ENCODE measurements at places on chromosomes 16 and 17.
A peak's percentile ranks its signal among the peaks of the same experiment; 100 is the strongest.

GRCh38 chr17:6456914-6457687 lies 12.8 kb downstream of the PIMREG start:
- DNase-seq, result peak; percentile 51

DNA sequence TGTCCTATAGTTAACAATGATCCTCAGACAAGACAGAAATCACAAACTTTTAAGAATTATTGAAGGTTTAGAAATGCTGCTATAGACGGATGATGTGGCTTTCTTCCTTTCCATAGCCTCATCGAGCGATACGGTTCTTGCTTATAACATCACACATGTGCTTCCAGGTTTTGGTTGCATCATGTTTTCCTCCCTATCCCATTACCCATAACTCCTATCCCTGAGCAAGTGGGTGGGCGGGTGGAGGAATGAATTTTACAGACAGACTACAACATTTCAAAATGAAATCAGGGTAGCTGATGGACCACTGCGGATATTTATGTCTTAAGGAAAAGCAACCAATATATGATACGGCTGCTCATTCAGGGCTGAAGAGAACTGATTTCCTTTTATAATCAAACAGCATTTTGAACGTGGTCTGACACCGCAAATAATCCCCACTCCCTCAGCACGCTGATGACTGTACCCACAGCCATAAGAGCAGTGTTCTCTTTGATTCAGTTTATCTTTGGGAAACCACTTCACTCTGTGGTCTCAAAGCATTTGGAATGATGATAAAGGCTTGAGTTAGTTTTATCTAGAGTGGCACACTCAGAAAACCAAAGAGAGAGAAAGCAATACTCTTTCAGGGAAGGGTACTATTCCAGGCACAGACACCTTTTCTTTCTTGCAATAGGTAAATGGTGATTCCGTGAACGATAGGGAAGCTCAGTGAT lies 4.6 kb upstream of the AKTIP start:
- DNase-seq, result no peak

DNA sequence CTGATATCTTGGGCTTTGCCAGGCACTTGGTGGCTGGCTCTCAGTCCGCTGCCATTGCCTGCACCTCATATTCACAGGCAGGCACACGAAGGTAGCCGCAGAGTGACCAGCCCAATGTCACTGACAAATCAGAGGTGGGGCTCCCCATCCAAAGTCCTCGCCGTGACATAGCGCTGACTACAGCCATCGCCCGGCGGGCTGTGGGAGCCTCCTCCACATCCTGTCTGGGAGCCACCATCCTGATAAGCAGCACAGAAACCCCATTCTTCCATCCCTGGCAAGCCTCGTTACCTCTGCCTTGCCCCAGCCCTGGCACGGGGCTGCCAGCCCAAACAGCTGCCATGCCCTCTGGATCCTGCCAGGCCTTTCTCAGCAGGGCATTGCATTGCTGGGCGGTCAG lies 437.8 kb downstream of the SLC39A11 start:
- DNase-seq, result no peak

DNA sequence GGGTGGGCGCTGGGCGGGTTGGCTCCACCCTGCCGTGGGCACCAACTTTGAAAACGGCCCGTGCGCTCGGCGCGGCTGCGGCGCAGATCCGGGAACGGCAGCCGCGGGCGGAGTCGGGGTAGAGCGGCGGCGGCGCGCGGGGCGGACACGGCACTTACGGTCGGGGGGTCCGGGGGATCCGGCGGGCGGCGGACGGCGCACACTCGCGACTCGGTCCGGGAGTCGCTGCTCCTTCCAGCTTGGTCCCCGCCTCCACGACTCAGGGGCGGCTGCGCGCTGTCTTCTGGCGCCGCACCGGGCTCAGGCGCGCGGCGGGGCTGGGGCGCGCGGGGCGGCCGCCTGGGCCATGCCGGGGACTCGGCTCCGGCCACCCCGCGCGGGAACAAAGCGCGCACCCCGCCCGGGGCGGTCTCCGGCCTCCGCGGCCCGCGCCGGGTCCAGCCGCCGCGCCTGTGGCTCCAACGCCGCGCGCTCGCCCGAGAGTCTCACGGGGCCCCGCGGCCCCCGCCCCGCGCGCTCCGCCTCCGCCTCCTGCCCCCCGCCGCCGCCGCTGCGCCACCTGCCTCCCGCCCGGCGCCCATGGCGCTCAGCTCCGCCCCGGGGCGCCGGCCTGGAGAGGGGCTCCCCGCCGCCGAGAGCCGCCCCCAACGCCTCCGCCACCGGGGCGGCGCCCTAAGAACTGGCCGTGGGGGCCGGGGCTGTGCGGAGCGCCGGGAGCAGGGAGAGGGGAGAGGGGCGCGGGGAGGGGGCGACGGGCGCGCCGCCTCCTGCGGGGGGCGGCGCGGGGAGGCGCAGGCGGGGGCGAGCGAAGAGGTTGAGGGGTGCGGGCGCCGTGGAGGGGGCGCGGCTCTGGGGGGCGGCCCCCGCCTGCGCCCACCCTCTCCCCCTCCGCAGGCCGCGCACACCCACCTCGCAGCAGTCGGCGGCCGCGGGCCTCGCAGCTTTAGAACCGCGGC lies 35.9 kb downstream of the CBFA2T3 start:
- DNase-seq, result no peak

- DNase-seq, result no peak
Measured at GRCh38 chr17:2734939-2735338, 14.5 kb downstream of the CCDC92B start.

DNA sequence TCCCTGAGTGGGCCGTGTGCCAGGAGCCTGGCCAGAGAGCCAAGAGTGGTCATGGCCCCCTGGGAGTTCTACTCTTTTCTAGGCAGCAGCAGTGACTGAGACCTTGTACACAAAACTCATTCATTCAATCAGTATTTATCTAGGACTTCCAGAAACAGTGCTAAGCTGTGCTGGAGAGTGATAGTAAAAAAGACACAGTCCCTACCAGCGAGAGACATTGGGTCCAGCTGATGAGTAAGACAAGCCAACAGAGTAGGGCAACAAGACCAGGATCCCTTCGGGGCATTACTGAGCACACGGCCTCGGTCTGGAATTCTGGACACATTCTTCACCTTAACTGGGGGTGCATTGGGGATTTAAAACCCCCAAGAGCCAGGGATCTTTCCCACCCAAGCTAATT lies 20.2 kb downstream of the CBX4 start:
- DNase-seq, result no peak

- DNase-seq, result peak; percentile 59
Measured at GRCh38 chr16:31105677-31106213, 2.4 kb upstream of the BCKDK start.

- no peak for DNase-seq
Measured at GRCh38 chr17:17706140-17707060, 25.1 kb downstream of the RAI1 start.

- DNase-seq, result no peak
Measured at GRCh38 chr17:57338257-57338914, 82.1 kb downstream of the MSI2 start.

GRCh38 chr16:64900517-64900916 lies 221.3 kb downstream of the CDH11 start:
- DNase-seq, result no peak

DNA sequence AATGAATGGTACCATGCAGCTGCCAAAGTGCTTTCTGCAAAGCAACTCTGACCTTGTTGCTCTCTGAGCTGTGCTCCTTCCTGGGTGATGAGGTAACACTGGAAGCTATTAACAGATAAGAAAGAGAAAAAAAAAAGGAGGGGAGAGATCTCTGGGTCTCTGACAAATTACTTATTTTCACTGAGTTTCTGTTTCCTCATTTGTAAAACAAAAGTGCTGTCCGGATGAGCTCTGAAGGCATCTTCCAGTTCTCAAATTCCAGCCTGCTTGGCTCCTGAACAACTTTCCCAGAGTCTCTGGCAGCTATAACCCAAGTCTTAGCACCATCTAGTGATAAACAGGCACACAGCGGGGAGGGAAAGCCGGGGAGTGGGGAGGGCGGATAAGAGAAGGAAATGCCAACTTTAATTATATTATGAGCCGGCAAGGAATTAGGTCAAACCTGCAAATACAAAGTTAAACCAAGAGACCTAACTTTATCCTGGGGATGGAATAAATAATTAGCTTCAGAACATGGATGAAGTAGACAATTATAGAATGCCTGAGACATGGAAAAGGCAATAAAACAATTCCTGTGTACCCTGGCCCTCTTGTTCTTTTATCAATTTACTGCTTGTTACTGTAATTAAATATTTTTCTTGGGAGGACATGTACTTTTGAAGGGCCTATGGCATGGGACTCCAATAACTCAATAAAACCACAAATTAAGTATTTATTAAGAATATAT lies 61.3 kb upstream of the KIFC3 start:
- peak; percentile 86 for DNase-seq

GRCh38 chr16:82694239-82694874 lies 67.6 kb downstream of the CDH13 start:
- peak; percentile 91 for DNase-seq

DNA sequence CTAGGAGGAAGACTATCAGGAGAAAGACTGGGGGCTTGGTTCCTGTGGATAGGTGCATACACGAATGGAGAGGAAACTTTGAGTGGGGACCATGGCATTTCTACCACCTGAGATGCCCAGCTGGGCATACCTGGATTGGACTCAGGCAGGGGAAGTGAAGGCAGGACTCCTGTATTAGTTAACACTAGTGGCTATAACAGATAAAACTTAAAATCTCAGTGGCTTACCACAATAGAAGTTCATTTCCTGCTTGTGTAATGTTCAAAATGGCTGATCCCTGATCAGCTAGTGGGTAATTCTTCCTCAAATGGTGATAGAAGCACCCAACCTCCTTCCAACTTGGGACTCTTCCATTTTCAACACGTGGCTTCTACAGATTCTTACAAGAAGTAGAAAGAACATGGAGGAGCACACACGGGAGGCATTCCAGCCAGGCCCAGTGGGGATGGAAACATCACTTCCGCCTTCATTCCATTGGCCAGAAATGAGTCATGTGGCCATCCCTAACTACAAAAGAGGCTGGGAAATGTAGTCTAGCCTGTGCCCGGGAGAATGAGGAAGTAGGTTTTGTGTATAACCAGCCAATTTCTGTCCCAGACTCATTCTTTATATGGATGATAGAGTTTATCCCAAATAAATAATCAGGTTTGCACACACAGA lies 112.1 kb downstream of the UTP18 start:
- peak; percentile 65 for DNase-seq

- DNase-seq, result no peak
Measured at GRCh38 chr17:22304667-22305303, 612.5 kb downstream of the KCNJ18 start.

DNA sequence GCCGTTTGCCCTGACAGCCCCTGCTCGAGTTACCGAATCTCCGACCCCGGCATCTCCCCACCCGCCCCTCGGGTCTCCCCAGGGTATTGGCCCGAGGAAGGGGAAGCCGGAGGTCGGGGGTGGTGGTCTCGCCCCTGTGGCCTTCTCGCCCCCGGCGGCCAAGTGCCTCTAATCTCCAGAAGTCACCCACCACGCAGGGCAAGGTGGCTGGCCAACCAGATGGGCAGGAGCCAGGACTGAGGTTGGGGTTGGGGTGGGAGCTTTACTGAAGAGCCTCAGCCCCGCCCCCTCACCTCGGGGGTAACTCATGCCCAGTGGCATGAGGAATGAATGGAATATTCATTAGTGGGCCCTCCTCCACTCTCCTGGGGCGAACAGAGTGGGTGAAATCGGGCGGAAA lies 637 bp downstream of the DHRS11 start:
- DNase-seq, result no peak

- no peak for DNase-seq
Measured at GRCh38 chr16:49248227-49248626, 33.4 kb downstream of the CBLN1 start.

DNA sequence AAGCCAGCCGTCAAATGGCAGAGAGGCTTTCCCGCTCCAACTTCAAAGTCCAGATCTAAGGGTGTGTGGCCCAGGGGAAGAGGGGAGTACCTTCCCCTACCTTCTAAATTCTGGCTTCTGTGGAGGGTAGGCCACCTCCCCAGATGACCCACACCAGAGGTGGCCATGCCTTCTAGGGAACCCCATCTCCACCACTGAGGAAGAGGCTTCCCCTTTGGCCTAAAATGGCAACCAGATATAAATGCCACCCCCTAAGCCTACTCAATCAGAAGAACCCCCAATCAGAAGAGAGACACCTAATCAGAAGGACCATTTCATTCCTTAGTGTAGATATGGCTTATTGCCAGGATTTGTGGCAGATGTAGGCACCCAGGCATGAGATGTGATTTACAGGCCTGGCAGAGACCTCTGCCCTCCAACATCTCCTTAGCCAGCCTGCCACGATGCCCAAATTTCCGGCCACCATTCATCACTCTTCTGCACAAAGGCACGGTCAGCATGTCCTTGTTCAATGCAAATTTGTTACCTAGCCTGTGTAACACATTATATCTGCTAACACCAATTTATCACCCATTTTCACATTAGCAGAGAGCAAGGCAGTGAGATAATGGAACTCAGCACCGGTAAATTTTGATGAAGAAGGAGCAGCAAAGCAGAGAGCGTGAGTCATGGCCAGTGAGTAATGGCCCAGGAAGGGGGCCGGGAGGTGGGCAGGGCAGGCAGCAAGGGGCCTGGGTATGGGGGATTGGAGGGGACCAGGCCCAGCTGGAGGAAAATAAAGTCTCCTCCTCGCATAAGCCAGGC lies 1.2 kb upstream of the MGAT5B start:
- DNase-seq, result peak; percentile 43

DNA sequence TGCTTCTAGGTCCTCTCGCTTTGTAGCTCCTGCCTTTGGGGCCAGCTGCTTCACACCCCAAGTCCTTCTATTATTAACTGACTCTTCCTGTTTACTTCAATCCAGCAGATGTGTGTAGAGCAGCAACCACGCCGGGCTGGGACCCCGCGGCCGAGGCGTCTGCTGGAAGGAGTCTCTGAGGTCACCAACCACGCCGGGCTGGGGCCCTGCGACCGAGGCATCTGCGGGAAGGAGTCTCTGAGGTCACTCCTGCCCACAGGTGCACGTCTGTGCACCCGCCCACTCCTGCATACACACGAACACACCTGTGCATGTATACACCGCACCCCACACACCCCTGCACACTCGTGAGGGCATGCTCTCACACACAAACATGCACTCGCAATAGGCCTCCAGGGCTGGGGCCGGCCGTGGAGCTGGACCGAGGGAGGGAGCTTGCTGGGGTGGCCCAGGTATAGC lies 7.8 kb upstream of the TEX19 start:
- DNase-seq, result no peak

DNA sequence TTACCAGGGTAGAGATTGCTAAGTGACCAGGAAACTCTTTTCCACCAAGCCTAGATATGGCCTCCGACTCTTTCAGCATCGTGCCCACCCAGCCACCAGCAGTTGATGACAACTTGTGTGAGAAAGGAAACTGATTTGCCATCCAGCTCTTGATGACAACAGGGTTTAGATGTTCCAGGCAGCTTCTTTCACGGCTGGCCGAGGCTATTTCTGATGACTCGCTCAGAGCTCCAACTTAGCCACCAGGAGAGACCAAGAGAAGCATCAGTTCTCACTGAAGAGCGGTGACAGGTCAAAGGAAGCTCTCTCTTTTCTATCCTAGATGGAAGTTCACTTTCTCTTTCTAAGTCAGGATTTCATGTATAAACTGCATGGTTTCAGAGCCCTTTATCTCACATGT lies 61.2 kb downstream of the MPHOSPH6 start:
- DNase-seq, result no peak

- no peak for DNase-seq
Measured at GRCh38 chr16:75676909-75677308, at the start of gene CPHXL2. Gene CPHXL2 (minus strand): TSS chr16:75677009. CDS start chr16:75676999, 10 bp downstream.

- DNase-seq, result no peak
Measured at GRCh38 chr16:87754535-87754934, 11.3 kb downstream of the KLHDC4 start.

All from fibroblast of the aortic adventitia (primary cell).